ENCODE measurements at places on chromosomes 2 and 18. TPM values are rescaled to one million over a fixed set of nuclear protein-coding genes. Genes with fewer than 3 reads are reported as not detected.

The COLEC11 gene
- 23.1 TPM for polyA plus RNA-seq

The TDRD15 gene
- polyA plus RNA-seq: not detected

The GYPC gene
- 138 TPM for polyA plus RNA-seq

The COL3A1 gene
- 1,351 TPM for polyA plus RNA-seq

The WNT6 gene
- polyA plus RNA-seq: 3.0 TPM

The CAVIN2 gene
- 129 TPM for polyA plus RNA-seq

The VWC2L gene
- polyA plus RNA-seq: not detected

Measured in urinary bladder (tissue), 4 donors.